ENCODE measurements at places on chromosomes 12 and 14.
A peak's percentile ranks its signal among the peaks of the same experiment; 100 is the strongest.

DNA sequence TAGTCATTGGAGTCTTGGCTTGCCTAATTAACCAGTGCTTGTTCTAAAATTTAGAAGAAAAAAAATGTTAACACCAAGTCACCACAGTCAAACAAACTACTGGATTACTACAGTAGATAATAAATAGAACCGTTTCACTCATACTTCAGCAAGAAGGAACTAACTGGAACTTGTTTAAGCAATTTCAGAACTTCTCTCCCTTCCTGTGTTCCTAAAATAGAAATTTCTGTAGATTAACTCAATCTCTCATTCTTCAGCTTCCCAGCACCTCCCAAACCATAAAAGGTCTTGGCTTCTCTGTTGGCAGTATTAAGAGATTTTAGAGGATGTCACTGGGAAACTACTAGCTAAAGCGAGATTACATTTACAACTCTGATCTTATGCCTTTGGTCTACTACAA, 18.6 kb downstream of the GNS start:
- no peak for DNase-seq

DNA sequence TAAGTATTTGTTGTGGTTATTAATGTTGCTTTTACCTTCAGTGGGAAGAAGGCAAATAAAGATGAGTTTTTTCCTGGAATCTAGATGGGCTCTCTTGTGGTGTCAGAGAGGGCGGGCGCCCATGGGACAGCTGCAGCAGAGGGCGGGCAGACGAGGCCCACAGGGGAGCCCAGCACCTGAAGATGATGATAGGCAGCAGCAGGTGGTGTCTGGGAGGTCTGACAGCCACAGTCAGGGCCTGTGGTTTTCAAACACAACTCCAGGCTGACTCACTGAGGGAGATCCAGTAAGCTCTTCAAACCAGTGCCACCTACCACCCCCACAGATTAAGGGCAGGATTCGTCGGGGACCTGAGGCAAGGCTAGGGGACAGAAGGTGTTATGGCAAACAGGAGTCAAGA, 42.8 kb downstream of the NKX2-1 start:
- DNase-seq: no peak

- DNase-seq: no peak
Observed at GRCh38 chr12:50097952-50098351, 5.9 kb upstream of the GPD1 start.

- no peak for DNase-seq
Observed at GRCh38 chr14:53470351-53471043, 317.4 kb upstream of the DDHD1 start.

- DNase-seq: no peak
Observed at GRCh38 chr12:3362737-3363136, 128.3 kb upstream of the PRMT8 start.

DNA sequence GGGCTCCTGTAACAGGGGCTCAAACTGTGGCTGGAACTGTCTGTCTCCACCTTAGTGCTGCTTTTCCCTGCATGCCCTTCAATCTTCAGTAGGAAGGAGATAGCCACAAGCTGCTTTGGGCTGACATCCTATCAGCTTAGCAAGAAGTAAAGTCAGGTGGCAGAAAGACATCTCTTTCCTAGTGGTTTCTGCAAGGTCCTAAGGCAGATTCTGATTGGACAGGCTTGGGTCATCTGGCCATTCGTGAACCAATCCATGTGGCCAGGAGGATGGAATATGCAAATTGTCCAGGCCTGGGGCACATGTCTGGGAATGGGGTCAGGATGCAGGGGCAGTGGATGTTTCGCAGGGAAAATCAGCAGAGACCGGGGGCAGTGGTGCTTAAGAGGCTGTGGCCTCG, 5.2 kb downstream of the RITA1 start:
- peak; percentile 91 for DNase-seq

DNA sequence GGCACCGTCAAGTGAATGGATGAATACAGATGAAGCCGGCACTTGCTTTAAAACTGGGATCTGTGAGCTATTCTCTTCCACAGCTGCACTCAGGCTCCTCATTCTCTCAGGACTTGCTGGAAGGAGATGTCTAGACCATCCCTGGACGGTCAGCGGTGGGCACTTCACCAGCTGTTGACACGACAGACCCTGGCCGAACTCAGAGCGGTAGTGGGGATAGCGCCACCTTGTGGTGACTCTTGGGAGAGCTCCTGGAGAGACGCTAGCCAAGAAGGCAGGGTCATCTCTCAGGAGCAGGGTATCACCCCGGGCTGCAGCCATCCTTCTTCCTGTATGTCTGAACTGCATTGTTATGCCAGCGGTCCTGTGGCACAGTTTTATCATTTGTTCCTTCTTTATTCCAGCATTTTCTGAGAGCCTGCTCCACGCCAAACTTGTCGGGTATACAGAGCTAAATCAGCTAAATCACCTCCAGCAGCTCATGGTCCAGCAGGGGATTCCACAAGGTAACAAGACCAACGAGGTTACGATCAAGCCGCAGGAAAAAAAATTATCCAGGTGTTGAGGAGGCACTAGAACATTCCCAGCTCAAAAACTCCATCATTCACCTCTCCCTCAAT, 10.0 kb downstream of the WNT1 start:
- peak; percentile 81 for DNase-seq

- peak; percentile 53 for DNase-seq
Observed at GRCh38 chr14:59483363-59483762, 845 bp downstream of the L3HYPDH start.

DNA sequence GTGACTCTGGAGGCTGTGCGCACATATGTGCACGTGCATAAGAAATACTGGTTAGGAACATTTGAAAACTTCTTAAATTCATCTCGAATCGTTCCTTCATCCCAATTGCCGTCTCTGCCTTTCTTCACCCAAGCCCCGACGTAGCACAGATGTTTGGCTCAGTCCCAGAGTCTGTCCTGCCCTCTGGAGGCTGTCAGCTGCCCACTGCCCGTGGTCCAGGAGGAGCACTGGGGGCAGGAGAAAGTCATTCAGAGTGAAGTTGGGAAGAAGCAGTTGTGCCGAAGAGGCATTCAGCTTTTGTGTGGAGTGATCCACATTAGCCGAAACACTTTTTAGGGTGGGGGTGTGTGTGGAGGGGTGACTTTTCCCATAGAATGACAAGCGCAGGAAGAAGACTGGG, 124.9 kb downstream of the TSPAN9 start:
- no peak for DNase-seq

DNA sequence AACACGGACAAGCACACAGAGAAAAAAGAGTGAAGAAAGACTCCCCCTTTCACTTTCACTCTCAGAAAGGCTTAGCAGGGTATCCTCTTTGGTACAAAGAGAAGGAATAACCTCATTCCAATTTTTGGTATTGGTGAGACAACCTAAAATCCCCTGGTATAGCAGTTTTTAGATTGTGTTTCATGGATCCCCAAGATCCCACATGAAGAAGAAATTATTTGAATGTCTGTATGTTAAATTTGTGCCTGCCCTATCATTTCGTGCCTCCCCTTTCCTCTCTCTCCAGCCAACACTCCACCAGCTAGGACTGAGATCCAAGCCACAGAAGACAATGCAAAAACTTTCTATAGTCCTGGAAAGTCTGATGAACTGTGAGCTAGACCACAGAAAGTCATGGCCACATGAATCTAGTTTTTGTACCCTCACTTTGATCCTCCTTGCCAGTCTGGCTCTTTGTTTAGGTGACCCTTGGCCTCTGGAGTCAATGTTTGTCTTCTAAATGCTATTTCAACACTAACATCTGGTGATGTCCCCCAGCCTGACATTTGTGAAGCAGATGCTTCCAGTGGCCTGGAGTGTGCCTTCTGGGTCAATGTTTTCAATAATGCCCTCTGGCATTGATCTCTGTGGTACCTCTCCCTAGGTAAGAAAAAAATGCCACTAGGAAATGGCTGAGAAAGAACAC, 181.9 kb upstream of the BMP4 start:
- DNase-seq: no peak

DNA sequence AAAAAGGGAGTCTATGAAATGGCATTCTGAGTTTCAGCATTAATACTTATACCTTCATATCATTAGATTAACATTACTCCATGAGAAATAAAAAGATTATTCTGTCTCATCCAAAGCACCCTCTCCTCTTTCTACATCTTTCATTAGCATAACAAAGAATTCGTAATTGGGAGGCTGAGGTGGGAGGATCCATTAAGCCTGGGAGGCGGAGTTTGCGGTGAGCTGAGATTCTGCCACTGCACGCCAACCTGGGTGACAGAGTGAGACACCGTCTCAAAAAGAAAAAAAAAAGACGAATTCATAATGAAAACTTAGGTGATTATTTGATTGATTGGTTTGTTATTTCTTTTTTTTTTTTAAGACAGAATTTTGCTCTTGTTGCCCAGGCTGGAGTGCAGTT, 1.8 kb upstream of the CDK17 start:
- no peak for DNase-seq

GRCh38 chr12:99985129-99985570, 414 bp upstream of the ANKS1B start:
- DNase-seq: peak; percentile 25

- DNase-seq: peak; percentile 84
Observed at GRCh38 chr14:96802963-96803362, 5.8 kb downstream of the VRK1 start.

GRCh38 chr12:51216642-51217041, 1.2 kb downstream of the POU6F1 start:
- no peak for DNase-seq

GRCh38 chr14:56585461-56586084, 6.0 kb downstream of the TMEM260 start:
- DNase-seq: no peak

- no peak for DNase-seq
Observed at GRCh38 chr14:52740751-52741150, 10.8 kb downstream of the STYX start.

- no peak for DNase-seq
Observed at GRCh38 chr12:50239355-50239891, 43.9 kb downstream of the LIMA1 start.

DNA sequence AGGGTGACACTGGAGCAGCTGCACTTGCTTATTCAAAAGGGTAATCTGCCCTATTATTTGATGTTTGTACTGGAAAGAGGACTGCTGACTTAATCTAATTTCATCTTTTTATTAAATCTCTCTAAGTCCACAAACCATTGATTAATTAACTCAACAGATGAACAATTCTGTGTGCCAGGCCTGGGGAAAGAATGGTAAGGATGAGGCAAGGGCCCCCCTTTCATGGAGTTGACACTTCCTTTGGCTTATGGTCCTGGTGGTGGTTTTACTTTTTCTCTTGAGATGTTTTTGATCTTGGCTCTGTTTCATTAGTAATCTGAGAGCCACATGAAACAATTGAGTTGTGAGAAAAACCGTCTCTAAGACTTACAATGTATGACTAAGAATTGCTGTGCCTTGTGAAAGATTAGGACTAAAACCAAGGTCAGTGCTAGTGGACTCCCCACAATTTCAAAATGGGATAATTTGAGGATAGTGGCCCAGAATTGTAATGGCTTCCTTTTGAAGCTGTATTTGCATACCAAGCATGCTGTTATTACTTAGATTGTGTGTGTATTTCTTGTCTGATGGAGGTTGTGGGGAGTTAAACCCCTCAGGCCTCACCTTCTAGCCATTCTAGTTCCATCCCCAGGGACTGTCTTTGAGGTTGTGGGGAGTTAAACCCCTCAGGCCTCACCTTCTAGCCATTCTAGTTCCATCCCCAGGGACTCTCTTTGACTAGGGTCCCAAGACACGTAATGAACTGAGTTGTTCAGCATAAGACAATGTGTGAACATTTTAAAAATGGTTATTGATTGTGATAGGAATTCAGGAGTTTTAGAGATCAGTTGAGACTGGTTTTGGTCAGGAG, 52.5 kb upstream of the EVL start:
- no peak for DNase-seq

DNA sequence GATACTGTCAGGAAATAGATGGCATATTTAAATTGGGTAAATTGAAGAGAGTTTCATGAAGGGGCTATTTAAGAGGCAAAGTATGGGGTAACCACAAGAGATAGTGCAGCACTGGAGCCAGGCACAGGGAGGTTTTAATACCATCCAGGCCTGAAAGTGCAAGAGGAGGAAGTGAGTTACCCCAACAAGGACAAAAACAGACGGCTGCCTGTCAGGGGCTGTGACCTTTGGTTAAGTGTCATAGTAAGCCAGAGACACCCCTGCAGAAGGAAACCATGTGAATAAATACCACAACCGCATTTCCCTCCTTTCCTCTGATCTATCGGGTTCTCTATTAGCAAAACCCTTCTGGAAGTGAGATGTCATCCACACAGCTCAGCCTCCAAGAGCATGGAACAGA, 122.0 kb upstream of the DHRS4 start:
- no peak for DNase-seq

DNA sequence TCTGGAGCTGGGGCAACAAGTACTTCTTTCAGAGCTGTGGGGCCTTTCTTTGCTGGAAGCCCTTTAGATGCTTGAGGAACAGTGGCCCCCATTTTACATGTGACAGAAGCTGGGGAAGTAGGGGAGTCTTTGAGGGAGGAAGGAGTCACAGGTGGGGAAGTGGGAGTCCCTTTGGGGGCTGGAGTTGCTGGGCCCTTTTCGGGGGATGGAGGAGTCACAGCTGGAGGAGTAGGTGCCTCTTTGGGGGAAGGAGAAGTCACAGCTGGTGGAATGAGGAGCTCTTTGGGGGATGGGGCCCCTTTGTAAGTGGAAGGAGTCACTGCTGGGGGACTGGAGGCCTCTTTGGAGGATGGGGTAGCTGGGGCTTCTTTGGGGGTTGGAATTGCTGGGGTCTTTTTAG, 8.6 kb downstream of the NACA start:
- DNase-seq: no peak

DNA sequence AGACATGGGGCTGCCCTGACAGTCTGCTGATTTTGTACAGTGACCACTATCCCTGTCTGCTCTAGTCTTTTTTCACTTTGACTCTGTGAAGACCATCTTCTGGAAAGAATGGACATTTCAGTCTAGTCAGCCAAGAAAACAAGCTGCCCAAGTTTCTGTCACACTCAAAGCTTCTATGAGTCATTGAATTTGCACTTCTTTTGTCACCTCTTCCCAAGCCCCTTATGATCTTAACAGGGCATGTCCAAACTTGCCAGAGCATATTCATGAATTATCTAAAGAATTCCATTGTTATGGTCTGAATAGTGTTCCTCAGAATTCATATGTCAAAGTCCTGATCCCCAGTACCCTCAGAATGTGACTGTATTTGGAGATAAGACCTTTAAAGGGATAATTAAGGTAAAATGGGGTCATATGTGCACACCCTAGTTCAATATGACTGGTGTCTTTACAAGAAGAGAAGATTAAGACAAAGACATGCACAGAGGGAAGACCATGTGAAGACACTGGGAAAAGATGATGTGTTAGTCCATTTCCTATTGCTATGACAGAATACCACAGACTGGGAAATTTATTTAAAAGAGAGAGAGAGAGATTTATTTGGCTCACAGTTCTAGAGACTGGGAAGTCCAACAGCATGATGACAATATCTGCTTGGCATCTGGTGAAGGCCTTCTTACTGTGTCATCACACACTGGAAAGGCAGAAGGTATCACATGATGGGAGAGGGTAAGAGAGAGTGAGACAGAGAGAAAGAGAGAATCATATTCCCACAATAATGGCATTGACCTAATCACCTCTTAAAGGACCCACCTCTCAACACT, 242.6 kb downstream of the BTG1 start:
- DNase-seq: no peak
